ENCODE measurements at places on chromosomes 16 and 17.

GRCh38 chr17:19311016-19311415 is 51.5 kb downstream of the B9D1 start:
- DNase-seq, result no peak

DNA sequence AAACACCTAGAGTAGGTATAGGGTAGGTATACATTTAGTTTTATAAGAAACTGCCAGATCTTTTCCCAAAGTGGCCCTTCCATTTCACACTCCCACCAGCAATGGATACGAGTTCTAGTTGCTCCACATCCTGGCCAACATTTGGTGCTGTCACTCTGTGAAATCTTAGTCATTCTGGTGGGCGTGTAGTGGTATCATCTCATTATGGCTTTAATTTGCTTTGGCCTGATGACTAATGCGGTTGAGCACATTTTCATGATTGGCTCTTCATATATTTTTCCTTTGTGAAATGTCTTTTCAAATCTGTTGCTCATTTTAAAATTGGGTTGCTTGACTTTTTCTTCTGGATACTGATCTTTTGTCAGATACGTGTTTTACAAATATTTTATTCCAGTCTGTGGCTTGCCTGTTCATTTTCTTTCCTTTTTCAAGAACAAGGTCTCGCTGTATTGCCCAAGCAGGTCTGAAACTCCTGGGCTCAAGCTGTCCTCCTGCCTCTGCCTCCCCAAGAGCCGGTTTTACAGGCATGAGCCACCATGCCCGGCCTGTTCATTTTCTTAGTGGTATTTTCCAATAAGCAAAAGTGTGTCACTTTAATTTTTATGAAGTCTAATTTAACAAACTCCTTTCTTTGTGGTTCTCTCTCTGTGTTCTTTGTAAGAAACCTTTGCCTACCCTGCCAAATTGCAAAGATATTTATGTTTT is 192.4 kb downstream of the SEC14L1 start:
- DNase-seq, result no peak

GRCh38 chr16:66520406-66521170 is 29.3 kb downstream of the TK2 start:
- DNase-seq, result no peak

- DNase-seq, result no peak
These were observed 100.1 kb downstream of the YPEL2 start for GRCh38 chr17:59431601-59432000.

- no peak for DNase-seq
These were observed 18.6 kb upstream of the SLC5A10 start for GRCh38 chr17:18933102-18934058.

- no peak for DNase-seq
These were observed 36.7 kb upstream of the ABCA5 start for GRCh38 chr17:69363488-69364210.

DNA sequence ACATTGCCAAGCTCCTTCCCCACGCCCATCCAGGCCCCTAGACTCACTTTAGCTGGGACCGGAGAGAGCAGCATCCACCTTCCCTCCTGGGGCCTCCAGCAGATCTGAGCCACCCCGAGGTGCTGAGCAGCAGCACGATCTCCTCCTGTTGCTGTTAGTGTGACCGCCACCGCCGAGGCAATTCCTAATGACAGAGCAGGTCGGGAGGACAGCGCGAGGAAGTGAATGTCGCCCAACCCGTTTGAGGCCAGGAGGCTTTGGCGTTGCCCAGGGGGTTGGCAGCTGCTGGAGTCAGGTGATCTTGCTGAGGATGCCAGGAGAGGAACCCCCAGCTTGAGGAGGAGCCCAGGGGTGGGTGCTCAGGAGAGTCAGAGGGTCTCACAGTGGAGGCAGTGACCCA is at the start of gene RNF222:
RNF222 (minus strand) TSS at position 192 of the 400 bp plus-strand sequence. CDS start 4,366 bp downstream, outside the sequence.
- DNase-seq, result no peak

DNA sequence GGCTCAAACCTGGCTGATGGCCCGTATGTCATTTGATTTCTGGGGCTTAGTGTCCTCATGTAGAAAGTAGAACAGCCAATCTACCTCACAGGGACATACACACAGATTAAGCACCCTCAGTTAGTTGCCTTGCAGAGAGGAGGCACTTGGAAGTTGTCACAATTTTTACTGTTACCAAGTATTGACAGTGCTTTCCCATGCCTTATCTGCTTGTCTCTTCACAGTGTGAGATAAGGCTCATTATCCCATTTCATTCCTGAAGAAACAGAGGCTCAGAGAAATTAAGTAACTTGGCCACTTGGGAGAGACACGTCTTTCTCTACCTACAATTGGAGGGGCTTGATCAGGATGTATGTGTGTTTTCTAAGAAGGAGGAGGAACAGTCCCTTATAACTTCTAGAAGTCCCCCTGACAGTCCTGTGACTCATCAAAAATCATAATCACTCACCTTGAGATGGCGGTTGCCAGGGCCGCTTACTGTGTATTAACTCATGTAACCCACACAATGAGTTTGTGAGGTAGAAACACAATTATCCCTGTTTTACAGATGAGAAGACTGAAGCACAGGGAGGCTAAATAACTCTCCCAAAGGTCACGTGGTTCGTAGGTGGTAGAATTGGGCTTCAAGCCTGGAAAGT is 56.9 kb upstream of the LHX1 start:
- DNase-seq, result no peak

GRCh38 chr17:48620461-48621139 is 5.5 kb upstream of the HOXB8 start:
- no peak for DNase-seq
